Ovary (tissue), 10 donors: ENCODE measurements at places on chromosomes 11 and 22. TPM values are rescaled to one million over a fixed set of nuclear protein-coding genes. Genes with fewer than 3 reads are reported as not detected.

Gene C11orf91
- not detected for total RNA-seq

Gene MMP1
- total RNA-seq: not detected

Gene LRRC56
- 2.0 TPM for total RNA-seq

Gene PNPLA3
- 1.3 TPM for total RNA-seq

Gene NLRP10
- not detected for total RNA-seq

Gene MRPL23
- total RNA-seq: 74.3 TPM
